ENCODE measurements at places on chromosomes 5 and 9. TPM values are rescaled to one million over a fixed set of nuclear protein-coding genes. Genes with fewer than 3 reads are reported as not detected.
A peak's percentile ranks its signal among the peaks of the same experiment; 100 is the strongest.

The CCL21 gene
- not detected for total RNA-seq

The SOWAHA gene
- total RNA-seq = under 0.01 TPM

The ADAMTS19 gene
- not detected for total RNA-seq

DNA sequence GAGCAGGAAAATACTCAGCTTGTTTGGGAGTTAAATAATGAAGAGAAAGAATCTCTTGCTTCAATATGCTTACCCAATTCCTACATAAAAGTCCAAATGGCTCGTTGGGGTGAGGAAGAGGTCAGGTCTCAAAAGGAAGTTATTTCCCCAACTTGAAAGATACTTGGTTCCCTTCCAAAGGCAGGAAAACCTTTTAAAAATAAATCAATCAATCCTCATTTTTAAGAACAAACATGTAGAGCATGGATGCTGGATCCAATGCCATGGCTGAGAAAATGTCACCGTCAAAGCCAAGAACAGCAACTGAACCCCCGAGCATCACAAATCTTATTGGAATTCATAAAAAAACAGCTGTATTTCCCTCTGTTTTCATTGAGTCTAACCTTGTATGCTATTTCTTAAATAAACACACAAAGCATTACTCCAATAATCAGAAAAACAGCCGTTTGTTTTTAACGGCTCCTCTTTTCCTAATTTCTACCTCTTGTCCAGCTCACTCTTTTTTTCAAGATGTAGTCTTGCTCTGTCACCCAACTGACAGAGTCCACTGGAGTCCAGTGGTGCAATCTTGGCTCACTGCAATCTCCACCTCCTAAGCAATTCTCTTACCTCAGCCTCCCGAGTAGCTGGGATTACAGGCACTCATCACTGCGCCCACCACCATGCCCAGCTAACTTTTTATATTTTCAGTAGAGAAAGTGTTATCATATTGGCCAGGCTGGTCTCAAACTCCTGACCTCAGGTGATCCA, 140.7 kb downstream of the GNA14 start:
- no peak for DNase-seq
- no peak overlapping the region for H3K4me3 ChIP-seq
- no peak overlapping the region for H3K27ac ChIP-seq
- no peaks in the 10 kb centered on the region for H3K36me3 ChIP-seq

GRCh38 chr5:88659529-88660263, 223.3 kb downstream of the MEF2C start:
- H3K27me3 ChIP-seq = peaks cover 55% of the 10 kb centered on the region
- H3K4me3 ChIP-seq = no peak overlapping the region
- no peaks in the 10 kb centered on the region for H3K36me3 ChIP-seq

DNA sequence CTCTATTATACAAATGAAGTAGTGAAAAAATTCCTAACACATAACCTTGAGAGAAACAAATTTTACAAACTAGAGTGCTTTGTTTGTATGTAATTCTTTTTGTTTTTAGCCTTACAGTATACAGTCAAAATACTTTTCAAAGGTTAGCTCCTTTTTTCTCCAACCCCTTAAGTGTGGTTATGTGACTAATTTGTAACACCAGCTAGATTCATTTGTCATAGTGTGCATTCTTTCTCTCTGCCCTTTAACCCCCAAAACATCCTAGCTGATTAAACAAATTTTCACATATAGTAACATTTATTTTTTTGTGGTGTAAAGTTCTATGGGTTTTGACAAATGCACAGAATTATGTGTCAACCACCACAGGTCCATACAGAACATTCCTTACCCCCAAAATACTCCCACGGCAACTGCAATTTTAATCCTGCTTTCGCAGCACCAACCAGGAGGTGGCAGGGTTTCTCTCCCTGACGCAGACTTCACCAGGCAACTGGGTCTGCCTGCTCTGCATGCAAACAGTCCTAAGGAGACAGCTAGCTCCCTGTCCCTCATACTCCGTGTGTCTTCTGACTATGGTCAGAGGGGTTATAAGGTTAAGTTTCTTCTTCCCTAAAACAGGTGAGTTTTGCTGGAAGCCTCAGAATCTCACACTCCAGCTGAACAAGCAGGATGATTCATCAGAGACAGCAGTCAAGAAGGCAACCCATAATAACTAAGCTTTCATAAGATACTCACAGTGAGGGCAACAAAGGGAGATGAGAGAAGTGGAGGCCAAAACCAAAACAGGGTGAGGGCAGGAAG, 44.5 kb upstream of the NR5A1 start:
- H3K27me3 ChIP-seq = peaks cover 14% of the 10 kb centered on the region
- no peaks in the 10 kb centered on the region for H3K36me3 ChIP-seq
- DNase-seq = no peak

DNA sequence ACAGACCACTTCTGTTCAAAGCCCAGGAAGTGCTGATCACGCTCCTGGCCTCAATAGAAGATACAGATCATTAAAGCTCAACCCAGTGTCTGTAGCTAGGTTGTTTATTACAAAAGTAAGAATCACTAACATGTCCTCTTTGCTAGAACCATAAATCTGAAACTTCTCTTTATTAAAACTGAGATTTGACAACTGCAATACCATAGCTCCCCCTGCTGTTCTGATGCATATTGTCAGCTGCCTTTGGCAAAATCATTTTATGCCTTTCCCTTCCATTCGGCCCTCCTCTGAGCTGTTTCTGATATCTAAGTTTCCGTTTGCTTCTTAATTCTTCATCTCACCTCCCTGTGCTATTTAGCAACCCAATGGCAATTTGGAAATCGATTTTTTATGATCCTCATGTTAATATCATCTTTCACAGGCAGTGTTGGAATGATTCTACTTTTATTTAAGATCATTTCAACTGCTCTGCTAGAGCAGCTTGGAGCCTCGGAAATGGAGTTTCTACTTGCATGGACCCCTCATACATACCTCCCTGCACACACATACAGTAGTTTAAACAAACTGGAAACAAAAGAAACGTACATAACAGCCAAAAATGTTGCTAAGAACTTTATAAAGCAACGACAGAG, 998.8 kb downstream of the MAT2B start:
- peak overlapping the region; percentile 60 for H3K4me3 ChIP-seq
- H3K4me1 ChIP-seq = peaks cover 3% of the 10 kb centered on the region
- H3K27ac ChIP-seq = no peak overlapping the region
- no peaks in the 10 kb centered on the region for H3K36me3 ChIP-seq

DNA sequence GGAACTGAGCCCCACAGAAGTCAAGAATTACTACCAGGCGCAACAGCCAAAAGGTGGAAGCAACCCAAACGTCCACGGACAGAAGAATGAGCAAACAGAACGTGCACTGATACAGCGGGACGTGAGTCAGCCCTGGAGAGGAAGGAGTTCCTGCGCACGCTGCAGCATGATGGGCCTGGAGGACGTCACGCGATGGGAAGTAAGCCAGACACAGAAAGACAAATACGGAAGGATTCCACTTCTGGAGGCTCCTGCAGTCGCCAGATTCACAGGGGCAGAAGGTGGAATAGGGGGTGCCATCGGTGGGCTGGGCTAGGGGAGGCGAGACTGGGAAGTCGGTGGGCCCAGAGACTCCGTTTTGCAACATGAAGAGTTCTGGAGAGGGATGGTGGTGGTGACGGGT, 80.3 kb upstream of the PHYKPL start:
- no peak overlapping the region for H3K4me3 ChIP-seq
- no peaks in the 10 kb centered on the region for H3K36me3 ChIP-seq
- no peaks in the 10 kb centered on the region for H3K27me3 ChIP-seq
- DNase-seq = no peak

- no peaks in the 10 kb centered on the region for H3K4me1 ChIP-seq
- no peaks in the 10 kb centered on the region for H3K36me3 ChIP-seq
These were observed 433.9 kb downstream of the DNAH5 start for GRCh38 chr5:13510616-13511015.

DNA sequence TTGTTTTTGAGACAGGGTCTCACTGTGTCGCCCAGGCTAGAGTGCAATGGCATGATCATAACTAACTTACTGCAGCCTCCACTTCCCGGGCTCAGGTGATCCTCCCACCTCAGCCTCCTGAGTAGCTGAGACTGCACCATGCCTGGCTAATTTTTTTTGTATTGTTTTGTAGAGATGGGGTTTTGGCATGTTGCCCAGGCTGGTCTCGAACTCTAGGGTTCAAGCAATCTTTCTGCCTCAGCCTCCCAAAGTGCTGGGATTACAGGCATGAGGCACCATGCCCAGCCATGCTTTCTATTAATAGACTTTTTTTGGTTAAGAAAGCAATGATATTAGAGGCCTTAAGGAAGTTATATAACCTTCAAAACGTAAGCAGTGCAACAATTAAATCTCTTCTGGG, 23.3 kb downstream of the CLTA start:
- DNase-seq = no peak
- H3K27ac ChIP-seq = peak overlapping the region; percentile 7
- peaks cover 91% of the 10 kb centered on the region for H3K36me3 ChIP-seq
- H3K4me1 ChIP-seq = peaks cover 18% of the 10 kb centered on the region
- H3K4me3 ChIP-seq = no peak overlapping the region
